Fibroblast of skin of abdomen (primary cell): ENCODE measurements at places on chromosomes 12 and 14.

- no peak for DNase-seq
Observed at GRCh38 chr14:57375156-57375555, 15.2 kb upstream of the NAA30 start.

DNA sequence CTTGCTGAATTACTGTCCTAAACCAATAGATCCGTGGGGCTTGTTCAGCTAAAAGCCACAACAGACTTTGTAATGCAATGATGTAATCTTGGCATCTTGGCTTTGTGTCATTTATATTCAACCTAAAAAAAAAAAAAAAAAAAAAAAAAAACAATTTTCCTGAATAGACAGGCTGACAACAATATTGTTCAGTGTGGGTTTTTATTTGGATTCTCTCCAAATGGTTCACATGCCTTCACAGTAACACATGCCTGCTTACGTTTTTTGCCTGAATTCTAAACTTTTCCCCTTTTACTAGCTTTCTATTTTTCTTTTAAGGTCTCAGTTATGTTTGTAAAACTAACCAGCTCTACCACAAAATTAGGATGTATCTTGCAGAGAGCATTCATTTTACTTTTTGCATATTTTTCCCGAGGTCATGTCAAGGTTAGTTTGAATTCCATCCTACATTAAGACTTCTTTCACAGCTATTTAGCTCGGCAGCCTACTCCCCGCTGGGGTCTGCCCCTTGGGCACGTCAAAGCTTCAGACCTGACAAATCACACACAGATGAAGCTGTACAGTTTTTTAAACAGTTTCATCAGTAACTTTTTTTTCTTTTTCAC lies 213.7 kb upstream of the NPAS3 start:
- peak; percentile 89 for DNase-seq

- no peak for DNase-seq
Observed at GRCh38 chr14:57085801-57086200, 182.9 kb downstream of the EXOC5 start.

GRCh38 chr12:47797441-47797840 lies 22.3 kb downstream of the HDAC7 start:
- DNase-seq: no peak

GRCh38 chr14:23787436-23787835 lies 151.3 kb downstream of the DHRS2 start:
- no peak for DNase-seq

DNA sequence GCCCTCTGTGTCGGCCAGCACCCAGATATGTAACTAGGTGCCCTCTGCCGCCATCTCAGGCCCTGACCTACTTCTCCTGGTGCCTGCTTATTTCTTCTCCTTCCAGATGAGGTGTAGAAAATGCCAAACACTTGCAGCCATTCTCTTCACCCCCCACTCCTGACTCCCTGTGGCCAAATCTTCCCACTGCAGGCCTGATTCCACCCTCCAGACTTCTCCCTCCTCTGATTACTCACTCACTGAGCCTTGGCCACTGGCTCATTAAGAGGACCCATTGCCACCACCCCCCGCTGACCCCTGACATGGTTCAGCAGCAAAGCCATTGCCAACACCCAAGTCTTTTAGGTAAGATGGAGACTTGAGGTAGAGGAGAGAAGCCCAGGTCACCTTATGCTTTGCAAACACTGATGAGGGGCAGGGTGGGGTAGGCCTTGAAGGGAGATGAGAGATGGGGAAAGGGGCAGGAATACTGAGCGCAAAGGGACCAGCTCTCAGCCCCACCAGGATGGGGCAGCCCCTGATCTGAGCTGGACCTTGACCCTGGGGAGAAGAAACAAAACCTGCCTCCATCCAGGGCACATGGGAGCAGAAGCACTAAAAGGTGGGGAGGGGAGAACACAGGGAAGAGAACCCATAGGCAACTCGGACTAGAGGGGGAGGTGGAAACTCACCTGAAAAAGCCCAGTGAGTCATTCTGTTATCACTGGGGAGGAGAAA lies 25.1 kb upstream of the ANO2 start:
- DNase-seq: no peak

DNA sequence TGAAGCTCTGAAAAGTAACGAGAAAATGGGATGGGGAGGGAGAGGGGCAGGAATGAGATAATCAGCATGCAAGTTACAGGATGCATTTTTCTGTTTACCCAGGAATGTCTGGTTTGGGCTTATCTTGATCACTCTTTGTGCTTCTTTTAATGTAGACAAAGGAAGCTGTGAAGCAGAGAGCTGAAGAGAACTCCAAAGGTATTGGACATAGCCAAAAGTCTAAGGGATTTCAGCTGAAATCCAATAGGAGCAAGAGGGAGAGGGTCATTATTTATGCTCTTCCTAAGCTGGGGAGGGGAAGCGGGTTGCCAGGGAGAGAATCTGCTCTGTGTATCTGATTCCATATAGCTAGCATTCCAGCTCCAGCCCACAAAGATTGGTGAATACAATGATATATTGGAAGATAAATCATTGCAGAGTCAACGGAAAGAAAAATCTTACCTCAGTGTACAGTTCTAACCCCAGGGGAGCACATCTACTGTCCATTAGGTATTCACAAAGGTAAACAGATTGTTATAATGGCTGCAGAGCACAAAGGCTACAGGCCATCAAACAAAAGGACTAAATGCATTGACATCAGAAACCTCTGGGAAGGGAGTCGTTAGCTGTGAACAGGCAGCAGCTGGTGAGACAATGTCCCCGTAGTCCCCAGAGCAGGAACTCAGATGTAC lies 61.0 kb upstream of the PELI2 start:
- DNase-seq: no peak

GRCh38 chr12:53590652-53591051 lies 35.5 kb downstream of the ATF7 start:
- DNase-seq: no peak

GRCh38 chr12:7431993-7432685 lies 11.8 kb downstream of the CD163L1 start:
- no peak for DNase-seq

DNA sequence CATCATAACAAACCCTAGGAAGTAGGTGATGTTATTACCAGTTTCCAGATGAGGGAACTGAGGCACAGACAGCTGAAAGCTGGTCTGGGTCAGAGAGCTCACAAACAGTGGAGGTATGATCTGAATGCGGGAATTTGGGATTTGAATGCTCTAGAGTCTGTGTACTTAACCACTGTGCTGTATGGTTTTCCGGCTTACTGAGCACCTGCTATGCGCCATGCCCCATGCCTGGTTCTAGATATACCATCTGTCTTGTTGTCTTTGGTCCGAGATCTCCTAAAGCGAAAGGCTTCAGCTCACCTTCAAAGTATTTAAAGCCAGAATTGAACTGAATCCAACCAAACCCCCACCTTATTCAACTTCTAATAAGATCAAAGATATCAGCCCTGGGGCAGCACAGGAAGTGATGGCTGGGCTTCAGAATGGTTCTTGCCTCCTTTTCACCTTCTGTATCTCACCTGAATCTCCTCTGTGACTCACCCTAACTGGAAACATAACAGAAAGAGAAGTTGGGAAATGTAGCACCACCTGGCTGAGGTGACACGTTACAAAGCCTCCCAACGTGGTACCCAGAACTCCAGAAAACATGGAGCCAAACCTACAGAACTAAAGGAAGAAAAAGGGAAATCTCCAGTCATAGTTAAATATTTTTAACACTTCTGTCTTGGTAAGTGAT lies 54.3 kb downstream of the PRMT8 start:
- DNase-seq: no peak

DNA sequence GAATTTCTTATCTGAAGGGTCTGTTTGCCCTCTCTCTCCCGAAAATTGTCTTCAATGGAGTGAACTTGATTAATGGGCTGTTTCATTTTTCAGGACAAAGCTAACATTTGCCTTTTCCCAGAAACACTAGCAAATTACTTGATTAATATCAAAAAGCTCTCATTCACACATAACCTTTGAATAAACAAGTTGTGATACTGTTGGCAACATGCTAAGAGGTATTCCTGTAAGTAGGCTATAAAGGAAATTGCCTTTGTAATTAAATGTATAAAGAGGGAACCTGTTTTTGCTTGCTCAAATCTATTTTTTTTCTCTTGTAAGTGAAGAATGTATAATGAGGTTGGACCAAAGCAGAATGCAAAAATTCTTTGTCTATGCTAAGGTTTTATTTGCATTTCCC lies 457.2 kb downstream of the TMTC2 start:
- no peak for DNase-seq

GRCh38 chr12:79997096-79997791 lies 62.3 kb upstream of the PPP1R12A start:
- DNase-seq: peak; percentile 32

DNA sequence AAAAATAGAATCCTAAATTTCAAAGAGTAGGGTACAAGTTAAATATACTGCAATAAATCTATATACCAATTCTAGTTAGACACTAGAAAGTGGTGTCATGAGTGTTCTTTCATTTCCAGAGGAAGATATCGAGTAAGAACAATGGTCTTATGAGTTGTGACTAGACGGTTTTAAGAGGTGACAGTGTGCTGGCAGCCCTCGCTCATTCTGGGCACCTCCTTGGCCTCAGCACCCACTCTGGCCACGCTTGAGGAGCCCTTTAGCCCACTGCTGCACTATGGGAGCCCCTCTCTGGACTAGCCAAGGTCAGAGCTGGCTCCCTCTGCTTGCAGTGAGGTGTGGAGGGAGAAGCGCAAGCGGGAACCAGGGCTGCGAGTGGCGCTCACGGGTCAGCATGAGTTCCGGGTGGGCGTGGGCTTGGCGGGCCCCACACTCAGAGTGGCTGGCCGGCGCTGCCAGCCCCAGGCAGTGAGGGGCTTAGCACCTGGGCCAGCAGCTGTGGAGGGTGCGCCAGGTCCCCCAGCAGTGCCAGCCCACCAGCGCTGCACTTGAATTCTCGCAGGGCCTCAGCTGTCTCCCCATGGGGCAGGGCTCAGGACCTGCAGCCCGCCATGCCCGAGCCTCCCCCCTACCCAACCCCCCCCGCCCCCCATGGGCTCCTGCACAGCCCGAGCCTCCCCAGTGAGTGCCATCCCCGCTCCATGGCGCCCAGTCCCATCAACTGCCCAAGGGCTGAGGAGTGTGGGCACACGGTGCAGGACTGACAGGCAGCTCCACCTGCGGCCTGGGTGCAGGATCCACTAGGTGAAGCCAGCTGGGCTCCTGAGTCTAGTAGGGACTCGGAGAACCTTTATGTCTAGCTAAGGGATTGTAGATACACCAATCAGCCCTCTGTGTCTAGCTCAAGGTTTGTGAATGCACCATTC lies 18.7 kb downstream of the PRKD1 start:
- no peak for DNase-seq

DNA sequence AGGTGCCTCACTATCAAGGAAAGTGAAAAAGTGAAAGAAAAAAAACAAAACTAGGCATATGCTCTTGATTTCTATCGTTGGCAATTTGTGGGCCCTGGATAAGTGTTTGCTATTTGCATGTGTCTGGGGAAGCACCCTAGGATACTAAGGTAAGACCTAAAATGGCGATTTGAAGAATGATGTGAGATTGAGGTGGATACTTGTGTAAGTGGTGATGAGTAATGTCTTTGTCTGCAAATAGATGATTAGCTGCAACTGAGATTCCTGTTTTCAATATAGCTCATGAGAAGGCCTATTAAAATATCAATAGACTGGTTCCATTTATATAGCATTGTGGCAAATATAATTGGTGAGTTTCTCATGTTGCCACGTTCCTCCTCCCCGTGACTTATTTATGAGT lies 261.7 kb downstream of the NEDD1 start:
- DNase-seq: no peak

- no peak for DNase-seq
Observed at GRCh38 chr12:115942346-115942745, 335.1 kb downstream of the MED13L start.

- DNase-seq: peak; percentile 21
Observed at GRCh38 chr14:79708426-79709388, 502.6 kb downstream of the DIO2 start.

GRCh38 chr14:55111122-55111708 lies 17.8 kb upstream of the LGALS3 start:
- DNase-seq: no peak

GRCh38 chr12:48285751-48286650 lies 64.7 kb downstream of the ZNF641 start:
- DNase-seq: no peak

- peak; percentile 12 for DNase-seq
Observed at GRCh38 chr12:78167510-78167909, 336.8 kb downstream of the NAV3 start.

GRCh38 chr12:114512351-114512750 lies 106.4 kb upstream of the TBX5 start:
- no peak for DNase-seq

- no peak for DNase-seq
Observed at GRCh38 chr12:128133321-128134073, 133.5 kb upstream of the TMEM132C start.

DNA sequence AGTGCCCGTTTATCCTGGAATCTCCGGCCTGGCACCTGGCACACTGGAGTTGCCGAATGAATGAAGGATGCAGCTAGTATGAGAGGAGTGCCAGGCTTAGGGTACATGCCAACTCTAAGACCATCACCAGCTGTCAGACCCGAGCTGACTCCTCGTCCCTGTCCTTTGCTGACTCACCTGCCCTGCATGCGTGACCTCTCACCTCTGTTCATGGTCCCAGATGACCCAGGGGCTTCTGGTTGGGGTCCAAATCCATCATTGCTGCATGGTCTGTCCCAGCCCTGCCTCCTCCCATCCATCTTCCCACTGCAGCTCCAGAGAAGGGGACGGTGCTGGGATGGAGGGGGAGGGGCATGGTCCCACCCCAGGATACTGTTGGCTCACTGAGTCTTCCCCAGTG lies 9.9 kb upstream of the FAM222A start:
- DNase-seq: no peak

- no peak for DNase-seq
Observed at GRCh38 chr12:46360908-46361666, 11.5 kb downstream of the SLC38A2 start.

DNA sequence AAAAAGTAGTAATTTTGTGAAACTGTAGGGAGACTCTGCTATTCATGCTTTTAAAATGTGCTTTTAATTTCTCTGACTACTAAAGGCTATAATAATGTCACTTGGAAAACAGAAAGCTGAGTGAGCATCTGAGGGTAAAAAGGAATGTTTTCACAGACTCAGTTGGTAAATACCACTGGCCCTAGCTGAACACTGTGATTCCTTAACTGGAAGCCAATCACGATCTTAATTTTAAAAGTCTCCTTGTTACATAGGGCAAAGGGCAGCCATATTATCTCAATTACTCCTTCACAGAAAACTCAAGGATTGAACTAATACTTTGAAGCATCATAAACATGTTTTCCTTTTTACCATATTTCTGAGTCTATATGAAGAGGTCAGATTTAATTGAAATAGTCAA lies 41.9 kb downstream of the PAWR start:
- DNase-seq: peak; percentile 45
